ENCODE measurements at places on chromosomes 3 and 15.
A peak's percentile ranks its signal among the peaks of the same experiment; 100 is the strongest.

DNA sequence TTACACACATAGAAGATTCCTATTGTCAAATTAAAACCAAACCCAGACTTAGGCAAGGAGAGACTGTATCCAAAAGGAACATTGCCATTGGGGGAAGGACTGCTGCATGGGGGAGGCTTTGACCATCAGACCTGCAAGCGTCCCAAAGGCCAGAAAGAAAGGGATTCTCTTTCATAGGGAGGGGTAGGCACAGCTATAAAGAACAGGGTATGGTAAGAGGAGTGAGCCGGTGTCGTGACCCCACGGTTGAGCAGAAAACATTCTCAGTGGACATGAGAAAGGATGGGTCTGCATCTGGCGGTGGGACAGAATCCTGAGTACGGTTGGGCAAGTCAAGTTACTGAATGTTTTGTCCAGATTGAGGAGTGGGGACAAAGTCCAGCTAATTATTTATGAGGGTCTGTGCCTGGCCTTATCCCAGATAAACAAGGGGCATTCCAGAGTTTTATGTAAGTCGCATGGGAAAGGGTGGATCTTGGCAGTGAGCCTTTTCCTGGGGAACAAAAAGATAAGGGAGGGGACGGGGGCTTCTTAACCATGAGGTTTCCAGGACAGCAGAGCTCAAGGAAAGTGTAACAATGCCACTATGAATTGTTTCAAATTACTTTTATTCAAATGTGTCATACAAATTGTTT, 357.8 kb downstream of the OCA2 start:
- DNase-seq: no peak

DNA sequence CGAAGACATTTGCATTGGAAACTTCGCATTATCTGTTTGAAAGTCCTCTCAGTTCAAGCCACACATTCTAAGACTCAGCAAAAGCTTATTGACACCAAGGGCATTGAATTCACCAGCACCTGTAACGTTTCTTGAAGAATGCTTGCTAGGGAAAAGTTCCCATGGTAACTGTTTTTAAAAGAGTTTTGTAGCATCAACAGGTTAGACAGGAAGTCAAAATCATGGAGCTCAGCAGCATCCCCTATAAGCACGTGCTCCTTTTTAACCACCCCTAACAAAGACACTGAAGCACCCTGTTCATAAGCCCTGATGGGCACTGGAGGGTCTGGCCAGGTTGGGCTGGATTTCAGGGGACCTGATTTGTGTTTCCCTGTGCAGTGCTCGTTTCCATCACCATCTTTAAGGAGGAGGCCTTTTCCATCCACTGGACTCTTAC, 229.7 kb upstream of the BHLHE40 start:
- no peak for DNase-seq

DNA sequence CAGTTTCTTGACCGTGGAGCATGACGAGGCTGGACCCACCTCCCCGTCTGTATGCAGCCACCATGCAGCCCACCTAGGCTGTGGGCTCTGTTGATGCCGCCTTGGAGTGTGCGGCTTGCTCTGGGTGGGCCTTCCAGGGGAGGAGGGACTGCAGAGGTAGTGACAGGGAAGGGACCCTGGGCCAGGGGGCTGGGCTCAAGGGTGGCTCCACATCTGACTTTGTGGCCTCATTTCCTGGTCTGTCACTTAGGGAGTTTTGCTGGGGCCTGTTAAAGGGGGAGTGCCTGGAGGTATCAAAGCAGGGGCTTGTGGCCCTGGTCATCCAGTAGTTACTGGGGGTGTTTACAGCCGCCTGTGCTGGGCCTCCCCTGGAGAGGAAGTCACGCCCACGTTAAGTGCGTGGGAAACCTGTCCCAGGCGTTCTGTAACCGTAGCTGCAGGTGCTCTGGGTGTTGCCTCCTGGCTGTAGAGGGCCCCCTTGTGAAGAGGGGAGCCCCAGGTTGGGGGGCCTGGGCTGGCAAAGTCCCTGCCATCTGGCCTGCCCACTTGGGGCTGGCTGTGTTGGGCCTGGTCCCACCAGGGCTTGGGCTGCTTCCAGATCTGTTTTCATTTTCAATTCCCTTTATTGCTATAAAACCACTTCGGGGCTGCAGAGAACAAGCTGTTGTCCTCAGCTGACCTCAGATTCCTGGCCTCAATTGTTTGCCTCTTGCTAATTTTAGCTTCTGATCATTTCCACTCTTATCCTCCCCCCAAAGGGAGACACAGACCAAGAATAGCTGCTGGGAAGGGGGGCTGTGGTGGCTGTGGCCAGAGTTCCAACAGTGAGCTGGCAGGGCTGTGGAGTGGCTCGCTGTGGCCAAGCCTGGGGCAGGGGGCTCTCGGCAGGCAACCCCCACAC, 26.5 kb downstream of the KLF13 start:
- DNase-seq: peak; percentile 50

DNA sequence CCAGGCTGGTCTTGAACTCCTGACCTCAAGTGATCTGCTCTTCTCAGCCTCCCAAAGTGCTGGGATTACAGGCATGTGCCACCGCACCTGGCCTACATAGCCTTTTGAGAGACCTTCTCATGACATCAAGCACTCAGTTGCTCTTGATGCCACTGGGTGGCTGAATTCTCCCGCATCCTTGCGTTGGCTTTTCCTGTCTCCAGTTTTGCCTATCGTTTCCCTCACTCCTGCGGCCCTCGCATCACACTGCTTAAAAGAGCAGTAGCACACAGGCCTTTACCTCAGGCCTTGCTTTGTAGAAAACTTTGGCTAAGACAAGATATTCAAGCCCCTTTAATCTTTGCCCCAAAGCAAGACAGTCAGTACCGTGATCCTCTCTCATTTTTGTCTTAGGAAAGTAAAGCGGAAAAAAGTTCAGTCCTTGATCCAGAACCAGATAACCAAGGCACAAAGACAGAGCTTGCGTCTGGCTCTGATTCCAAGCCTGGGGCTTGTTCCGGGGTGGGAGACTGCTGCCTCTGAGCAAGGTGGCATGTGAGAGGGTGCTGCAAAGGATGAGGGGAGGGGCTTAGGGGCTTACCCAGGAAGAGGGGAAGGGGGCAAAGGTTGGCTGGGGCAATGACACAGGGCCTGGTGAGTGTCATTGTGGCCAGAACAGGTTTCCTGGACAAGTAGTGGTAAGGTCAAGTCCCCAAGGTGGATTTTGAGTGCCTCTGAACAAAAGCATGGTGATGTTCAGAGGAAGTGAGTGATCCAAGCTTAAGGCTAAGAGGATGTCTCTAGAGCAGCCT, 175.0 kb upstream of the TLE3 start:
- DNase-seq: no peak

- no peak for DNase-seq
Measured at GRCh38 chr3:54123776-54124196, 1.4 kb downstream of the CACNA2D3 start.

DNA sequence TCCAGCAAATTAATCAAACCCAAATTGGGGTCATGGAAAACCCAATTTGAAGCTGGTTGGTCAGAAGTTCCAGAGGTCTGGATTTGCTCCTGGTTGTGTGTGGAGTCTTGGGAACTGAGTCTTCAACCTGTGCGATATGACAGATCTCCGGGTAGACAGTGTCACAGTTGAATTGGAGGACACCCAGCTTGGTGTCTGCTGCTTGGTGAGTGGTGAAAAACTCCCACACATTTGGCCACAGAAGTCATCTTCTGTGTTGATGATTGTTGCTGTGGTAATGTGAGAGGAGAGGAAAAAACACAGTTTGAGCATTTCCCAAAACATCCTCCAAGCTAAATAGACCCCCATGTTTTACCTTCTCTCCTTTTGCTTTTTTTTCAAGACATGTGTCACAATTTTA, 218.1 kb downstream of the TP63 start:
- no peak for DNase-seq

DNA sequence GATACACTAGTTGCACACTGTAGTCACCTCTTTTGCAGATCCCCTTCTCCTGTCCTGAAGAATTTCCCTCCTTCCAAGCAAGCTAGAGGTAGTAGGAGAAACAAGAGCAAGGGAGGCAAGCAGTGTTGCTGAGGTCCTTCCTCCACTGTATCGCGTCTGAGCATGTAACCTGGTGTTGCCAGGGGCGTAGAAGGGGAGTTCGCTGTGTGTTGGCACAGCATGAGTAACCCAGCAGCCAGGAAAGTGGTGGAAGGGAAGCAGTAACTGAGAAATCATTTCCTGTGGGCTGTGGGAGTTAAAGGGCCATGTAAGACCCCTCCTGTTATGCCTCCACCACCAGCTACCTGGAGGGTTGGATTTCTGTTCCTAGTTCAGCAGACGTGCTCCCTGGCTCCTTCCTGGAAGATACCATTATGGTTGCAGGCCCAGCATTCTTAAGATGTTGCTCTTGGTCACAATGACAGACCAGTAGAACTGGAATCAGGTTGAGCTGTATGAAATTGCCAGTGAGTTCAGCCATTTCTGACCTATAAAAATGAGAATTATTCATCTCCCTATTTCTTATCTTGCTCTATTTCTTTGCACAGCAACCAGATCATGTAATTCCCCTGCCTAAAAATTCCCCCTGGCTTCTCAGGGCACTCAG, 215.3 kb upstream of the TOPAZ1 start:
- no peak for DNase-seq

DNA sequence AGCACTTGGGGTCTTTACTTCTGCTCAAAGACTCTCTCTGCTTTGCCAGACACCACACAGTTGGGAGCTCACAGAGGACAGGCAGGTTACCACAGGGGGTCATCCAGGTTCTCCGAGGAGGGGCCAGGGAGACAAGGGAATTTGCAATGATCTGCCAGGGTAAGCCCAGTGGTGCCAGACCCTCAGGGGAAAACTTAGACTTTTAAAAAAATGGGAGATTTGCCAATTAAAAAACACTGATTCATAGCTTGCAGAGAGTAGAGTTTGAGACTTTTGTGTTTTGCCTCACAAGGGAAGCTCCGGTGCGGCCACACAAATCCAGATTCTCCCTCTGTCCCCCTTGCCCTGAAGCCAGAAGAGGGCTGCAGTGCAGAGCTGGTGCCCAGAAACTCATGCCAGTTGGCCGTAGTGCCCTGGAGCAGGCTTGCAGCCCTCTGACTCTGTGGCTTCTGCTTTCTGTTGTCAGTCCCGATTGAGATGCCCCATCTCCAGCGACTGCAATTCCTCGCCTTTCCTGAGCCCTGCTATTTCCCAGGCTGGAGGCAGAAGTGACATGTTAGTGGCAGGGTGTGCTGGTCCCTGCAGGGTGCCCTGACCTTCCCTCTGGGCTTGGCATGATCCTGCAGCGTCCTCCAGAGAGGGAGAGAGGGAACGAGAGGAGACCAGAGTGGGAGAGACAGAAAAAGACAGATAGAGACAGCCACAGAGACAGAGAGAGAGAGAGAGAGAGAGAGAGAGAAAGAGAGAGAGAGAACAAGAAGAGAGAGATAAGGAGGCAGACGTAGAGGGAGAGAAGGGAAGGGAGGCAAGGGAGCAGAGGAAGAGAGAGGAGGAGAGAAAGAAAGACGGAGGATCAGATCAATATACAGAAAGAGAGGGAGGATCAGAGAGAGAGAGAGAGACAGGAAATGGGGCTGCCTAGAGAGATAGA, 46.0 kb downstream of the RHCG start:
- no peak for DNase-seq

GRCh38 chr15:91224755-91225380, 124.8 kb downstream of the SV2B start:
- no peak for DNase-seq

Measured in stimulated activated CD4-positive, alpha-beta T cell treated with anti-CD3 and anti-CD28 coated beads, Interleukin-2, amount 100 ng/mL, for 24 hours (primary cell).